ENCODE measurements at places on chromosomes 4 and X. TPM values are rescaled to one million over a fixed set of nuclear protein-coding genes. Genes with fewer than 3 reads are reported as not detected.
A peak's percentile ranks its signal among the peaks of the same experiment; 100 is the strongest.

- no peak for DNase-seq
Measured at GRCh38 chr4:183816882-183817509, 88.1 kb upstream of the STOX2 start.

DNA sequence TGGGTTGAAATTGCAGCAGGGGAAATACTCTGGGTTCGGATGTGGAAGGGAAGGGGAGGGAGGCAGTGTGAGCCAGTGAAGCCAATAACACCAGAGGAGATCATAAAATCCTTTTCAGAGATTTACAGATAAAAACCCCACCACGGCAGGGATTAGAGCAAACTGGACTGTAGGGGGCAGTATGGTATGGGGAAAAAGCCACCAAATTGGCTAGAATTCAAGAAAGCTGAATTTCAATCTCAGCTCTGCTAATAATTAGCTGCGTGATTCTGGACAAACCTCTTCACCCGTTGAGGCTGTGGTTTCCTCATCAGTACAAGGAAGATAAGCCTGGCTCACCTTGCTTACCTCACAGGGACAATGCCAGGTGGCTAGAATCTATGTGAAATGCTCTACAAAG lies 108.1 kb downstream of the ATG4A start:
- DNase-seq: peak; percentile 59

The SOD3 gene
- total RNA-seq: 14.2 TPM

The CXCL10 gene
- total RNA-seq: under 0.01 TPM

The TAF7L gene
- total RNA-seq: 0.32 TPM

DNA sequence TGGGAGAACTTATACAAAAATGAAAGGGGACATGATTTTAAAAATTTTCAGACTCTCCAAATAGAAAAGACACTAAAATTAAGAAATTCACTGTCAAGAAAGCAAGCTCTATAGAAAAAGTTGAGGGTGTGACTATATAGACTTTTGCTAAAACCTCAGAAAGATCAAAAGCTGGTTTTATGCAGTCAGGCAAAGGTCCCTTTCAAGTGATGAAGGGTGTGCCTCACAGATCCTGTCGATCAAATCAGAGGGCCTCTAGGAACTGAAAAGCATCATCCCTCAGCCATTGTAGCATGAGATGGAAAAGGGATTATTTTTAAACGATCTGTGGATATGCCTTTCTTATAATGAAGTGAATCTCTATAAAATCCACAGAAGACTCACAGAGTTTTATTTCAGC lies 116.5 kb downstream of the FAM13A start:
- no peak for DNase-seq

DNA sequence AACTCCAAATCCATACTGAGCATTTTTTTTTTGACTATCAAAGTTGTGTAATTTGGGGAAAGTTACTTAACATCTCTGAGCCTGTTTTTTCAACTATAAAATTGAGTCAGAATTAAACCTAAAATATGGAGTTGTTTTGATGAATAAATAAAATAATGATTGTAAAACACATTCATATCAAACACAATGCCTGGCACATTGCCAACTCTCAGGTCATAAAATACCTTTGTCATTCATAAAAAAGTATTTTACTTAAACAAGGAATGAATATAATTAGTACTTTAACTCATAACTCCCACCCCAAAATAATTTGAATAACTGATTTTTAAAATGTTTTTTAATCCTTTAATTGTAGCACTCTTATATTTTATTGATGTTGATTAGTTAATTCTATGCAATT lies 3.8 kb upstream of the GPR174 start:
- no peak for DNase-seq

The FGA gene
- total RNA-seq: not detected

The VCX gene
- total RNA-seq: not detected

The RTL5 gene
- total RNA-seq: 1.3 TPM

The MAOA gene
- 2.6 TPM for total RNA-seq

GRCh38 chr4:168674077-168674747 lies 177.4 kb downstream of the PALLD start:
- DNase-seq: peak; percentile 99

The TLL1 gene
- total RNA-seq: 19.0 TPM

The BTK gene
- not detected for total RNA-seq
